ENCODE measurements at places on chromosomes 1 and 21.
A peak's percentile ranks its signal among the peaks of the same experiment; 100 is the strongest.

DNA sequence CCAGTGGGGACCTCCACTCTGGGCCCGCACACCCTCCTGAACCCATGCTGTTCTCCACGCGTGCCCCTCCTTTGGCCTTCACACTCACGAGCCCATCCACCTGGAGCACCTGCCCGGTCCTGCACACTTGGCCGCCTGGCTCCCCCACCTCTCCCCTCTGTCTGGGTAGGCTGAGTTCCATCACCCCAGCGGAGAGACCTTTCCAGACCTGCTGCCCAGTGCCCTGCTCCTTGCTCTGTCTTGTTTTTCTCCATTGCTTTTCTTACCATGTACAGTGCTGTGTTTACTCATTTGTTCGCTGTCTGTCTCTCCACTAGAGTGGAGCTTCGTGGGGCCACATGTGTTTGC lies 351.0 kb upstream of the VAMP3 start:
- DNase-seq, result no peak

DNA sequence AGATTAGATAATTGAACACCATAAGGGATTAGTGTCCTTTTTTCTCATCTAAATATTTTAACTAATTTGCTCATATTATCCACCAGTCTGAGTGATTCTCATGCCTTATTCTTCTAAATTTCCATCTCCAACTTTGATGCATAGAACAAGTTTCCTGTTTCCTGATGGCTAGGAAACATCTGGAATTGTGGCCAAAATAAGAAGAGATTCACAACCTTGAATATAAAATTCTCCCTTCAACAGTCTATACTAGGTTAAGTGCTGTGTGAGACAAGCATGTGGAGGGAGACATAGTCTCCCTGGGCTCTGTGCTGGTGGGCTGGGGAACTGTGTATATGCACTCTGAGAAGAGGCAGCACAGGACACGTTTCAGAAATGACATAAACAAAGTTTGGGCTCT lies 21.6 kb upstream of the ROR1 start:
- no peak for DNase-seq

- no peak for DNase-seq
Observed at GRCh38 chr1:92446546-92446945, 40.2 kb downstream of the GFI1 start.

DNA sequence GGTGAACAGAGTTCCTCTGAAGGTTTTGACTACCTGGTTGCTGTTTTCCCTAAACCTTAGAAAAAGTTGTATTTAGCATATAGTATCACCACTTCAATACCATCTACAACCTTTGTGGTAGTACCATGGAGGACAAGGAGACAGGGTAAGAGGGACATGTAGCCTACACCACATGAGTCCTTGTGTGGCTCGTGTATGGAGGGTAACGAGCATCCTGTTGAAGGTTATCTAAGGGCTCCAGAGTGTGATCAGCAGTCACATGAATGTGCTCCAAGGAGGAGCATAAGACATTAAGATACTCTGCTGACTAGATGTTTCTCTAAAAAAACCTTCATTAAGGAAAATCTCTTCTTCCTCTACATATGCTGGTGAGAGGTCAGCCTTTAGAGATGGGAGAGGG lies 67.3 kb downstream of the VCAM1 start:
- DNase-seq, result no peak

GRCh38 chr1:70486676-70487458 lies 75.8 kb downstream of the CTH start:
- DNase-seq, result peak; percentile 72

- DNase-seq, result no peak
Observed at GRCh38 chr1:63721531-63722189, 52.2 kb upstream of the ROR1 start.

- no peak for DNase-seq
Observed at GRCh38 chr21:45148316-45148990, 74.1 kb downstream of the ADARB1 start.

GRCh38 chr1:18529714-18530113 lies 49.0 kb downstream of the KLHDC7A start:
- no peak for DNase-seq

DNA sequence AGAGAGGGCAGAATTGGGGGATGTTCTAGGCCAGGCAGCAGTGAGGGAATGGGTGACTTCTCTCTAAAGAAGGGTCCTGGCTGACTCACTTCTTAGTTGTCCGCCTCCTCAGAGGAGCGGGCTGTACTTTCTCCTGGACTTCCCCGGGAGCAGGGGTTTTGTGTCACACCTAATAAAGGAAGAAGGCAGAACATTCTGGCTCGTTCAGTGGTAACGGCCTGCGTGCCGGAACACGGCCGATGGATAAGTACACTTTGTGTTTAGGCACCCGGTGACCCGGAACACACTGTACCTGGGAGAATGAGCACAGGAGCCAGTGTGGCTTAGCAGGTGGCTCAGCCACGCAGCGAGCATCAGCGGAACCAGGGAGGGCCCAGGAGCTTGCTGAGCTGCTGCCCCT lies 84.7 kb downstream of the FBXO2 start:
- no peak for DNase-seq

DNA sequence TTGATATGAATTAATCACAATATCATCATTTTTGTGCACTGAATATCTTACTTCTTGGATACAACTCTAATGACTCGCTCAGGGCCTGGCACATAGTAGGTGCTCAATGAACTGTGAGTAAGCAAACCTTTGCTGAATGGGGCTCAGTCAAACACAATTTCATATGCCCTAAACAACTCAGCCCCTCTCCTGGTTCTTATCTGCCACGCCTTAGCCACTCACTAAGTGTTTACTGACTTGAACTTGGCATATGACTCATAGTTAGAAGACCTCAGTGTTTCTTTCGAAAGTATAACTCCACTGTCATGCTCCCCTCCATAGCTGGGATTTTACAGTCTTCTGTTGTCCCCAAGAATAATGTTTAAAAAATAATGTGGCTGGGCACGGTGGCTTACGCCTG lies 4.8 kb upstream of the IFNLR1 start:
- DNase-seq, result no peak

- DNase-seq, result no peak
Observed at GRCh38 chr1:243253926-243254232, 1.2 kb downstream of the CEP170 start.

GRCh38 chr1:36603461-36603860 lies 120.7 kb upstream of the CSF3R start:
- DNase-seq, result no peak

DNA sequence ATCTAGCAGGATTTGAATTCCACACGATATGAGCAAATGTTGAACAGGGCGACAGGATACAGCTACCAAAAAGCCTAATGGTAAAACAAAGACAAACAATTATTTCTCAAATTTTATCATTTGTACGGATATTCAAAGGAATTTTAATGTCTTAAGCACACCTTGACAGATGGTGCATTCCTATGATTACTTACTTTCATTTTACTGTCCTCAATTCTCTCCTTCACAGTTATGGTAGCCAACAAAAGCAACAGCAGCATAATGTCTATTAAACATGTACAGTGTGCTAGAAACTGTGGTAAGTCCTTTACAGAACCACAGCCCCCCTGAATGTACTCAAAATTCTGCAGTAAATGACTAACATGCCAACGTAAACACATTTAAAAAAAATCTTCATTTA lies 365.8 kb downstream of the SMYD3 start:
- DNase-seq, result no peak

GRCh38 chr1:36531833-36532232 lies 49.1 kb upstream of the CSF3R start:
- no peak for DNase-seq

GRCh38 chr1:165281207-165281901 lies 75.2 kb downstream of the LMX1A start:
- DNase-seq, result no peak

DNA sequence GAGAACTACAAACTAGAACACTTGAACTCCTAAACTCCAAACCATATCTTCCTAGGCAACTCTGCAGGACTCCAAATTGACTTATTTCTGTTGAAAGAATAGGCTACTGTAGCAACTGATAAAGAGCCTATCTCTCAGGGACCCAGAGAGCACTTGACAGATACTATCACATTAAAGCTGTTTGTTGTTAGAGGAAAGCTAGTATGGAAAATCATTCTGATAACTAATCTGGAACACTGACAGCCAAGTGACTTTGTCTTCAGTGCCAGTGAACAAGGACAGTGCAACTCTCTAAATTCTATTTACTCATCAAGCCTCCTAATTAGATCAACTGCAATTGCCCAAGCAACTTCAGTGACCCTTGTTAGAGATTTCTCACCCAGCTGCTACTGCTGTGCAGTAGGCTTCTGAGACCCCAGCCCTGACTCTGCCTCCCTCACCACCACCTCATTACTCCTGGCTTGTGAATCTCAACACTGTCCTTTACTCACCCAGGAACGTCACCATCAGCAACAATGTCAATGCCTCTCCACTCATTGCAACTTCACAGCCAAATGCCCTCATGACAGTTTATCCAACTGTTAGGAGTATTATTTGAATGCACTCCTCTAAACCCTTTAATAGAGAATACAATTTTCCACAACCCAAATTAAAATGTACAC lies 7.4 kb upstream of the RGS13 start:
- no peak for DNase-seq

DNA sequence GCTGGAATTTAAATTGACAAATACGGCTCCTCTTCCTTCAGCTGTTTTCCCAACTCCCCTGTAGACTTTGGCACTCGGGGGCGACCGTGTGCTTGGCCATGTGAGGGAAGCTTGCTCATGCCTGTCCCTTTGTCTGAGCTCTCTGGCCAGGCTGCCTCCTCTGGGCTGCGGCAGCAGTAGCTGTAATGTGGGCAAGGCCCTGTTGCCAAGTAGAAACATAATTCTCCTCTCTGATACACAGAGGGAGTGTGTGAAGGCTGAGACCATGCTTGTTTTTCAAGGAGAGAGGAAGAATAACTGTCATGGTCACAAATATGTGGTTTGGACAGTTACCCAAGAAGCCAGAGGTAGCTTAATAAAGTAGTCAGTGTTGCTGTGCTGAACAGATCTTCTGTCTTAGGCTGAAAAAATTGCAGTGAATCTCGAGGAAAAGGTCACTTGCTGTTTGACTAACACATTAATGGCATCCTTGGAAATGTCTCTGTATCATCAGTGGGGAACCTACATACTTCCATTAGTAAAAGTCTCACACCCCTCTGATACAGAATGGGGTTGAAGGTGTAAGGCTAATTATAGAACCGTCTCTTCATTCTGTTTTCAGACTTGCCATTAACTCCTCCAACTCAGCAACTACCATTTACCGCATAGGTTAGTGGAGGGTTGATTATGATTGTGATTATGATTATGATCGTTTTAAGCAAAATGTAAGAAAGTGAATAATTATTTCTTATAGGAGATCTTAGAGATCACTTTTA lies 94.6 kb downstream of the TGFB2 start:
- no peak for DNase-seq

DNA sequence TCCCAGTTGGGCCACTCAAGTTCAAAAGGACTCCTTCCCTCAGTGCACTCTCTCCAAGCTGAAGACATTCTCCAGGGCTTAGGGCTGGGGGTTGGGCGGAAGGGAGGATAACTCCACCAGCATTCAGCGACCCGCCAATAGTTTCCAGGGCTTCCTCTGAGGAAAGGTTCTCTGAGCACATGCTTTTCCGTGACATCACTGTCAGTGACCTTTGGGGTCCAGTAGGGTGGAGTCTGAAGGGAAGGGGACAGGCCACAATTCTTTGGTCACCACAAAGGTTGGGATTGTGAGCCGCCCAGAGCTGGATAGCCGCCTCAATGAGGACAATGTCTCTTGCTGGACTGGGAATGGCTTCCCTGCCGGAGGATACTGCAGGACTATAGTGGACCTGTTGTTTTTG lies 22.8 kb upstream of the RXRG start:
- DNase-seq, result no peak

- DNase-seq, result no peak
Observed at GRCh38 chr1:221758455-221758854, 16.6 kb upstream of the DUSP10 start.

- no peak for DNase-seq
Observed at GRCh38 chr21:24222676-24223075, 1384.6 kb downstream of the MRPL39 start.

DNA sequence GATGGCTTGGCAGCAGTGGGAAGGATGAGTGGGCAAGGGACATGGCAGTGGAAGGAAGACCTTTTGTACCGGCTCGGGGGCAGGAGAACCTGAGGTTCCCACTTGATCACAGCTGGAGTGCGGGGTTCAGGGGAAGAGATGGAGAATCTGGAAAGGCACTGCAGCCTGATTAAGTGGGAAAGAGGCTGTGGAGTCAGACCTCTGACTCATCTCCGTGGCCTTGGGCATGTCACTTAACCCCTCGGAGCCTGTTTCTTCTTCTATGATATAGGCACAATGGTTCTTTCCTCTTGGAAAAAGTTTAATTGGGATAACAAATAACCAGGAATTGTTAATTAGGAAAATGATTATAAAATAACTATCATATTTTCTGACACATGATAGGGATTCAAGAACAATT lies 13.1 kb upstream of the TMEM61 start:
- no peak for DNase-seq

- no peak for DNase-seq
Observed at GRCh38 chr1:221286399-221286798, 407.2 kb downstream of the HLX start.

- no peak for DNase-seq
Observed at GRCh38 chr1:31651766-31652165, 7.1 kb upstream of the PEF1 start.

DNA sequence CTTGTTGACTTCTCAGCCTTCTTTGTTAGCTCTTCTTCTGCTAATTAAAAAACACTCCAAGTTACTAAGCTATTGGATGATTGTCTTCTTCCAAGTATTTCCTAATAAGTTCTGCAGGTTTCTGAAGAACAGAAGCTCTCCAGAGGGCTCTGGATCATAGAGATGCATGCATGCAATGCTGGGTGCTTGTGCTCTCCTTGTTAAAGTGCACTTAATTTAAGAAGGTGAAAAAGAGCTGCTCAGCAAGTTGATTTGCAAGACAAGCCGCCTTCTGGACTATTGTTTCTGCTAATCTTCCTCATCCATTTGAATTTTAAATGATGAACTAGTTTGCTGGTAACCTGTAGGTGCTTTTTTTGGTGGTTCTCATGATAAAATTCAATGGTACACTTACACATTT lies 16.1 kb downstream of the RRP15 start:
- no peak for DNase-seq

GRCh38 chr1:23069149-23069548 lies 49.9 kb downstream of the KDM1A start:
- DNase-seq, result no peak

GRCh38 chr1:157376681-157377080 lies 175.6 kb downstream of the FCRL5 start:
- no peak for DNase-seq

- DNase-seq, result peak; percentile 87
Observed at GRCh38 chr1:115595279-115596079, 46.3 kb upstream of the VANGL1 start.

GRCh38 chr1:96096613-96097321 lies 624.8 kb upstream of the PTBP2 start:
- DNase-seq, result no peak

Data from GM04503 (cell line).